ENCODE measurements at places on chromosomes 5 and 9.

DNA sequence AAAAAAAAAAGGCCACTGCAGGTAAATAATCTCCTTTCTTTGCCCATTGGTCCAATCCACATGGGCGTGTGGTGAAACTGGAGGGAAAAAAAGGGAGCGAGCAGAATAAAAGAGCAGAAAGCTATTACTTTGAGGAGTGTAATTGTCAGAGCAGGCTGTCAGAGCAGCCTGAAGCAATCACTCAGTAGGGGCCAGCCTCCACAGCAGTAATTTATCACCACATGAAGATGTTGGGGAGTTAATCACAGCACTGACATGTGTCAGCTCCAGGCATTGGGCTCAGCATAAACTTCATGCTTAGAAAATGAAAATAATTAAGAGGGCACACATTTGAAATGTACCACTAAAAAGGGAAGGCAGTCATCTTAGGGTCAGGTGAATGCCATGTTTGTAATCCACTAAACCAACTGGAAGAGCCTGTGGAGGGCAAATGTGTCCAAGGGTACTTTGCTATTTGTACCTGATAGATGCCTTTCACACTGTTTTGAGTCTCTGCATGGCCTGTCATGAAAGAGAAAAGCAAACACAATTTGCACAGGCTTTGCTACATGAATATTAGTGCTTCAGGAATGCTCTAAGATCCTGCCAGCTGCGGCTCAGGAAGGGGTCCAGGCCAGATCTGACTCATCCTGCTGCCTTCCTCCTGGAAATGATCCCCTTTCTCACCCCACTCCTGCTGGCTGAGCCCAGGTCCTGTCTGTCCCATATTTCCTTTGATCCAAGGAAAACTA, 2.9 kb upstream of the PTGER4 start:
- no peak for DNase-seq
- peaks cover 3% of the 10 kb centered on the region for H3K36me3 ChIP-seq
- peak overlapping the region; percentile 11 for H3K4me3 ChIP-seq
- H3K27ac ChIP-seq = peak overlapping the region; percentile 90
- H3K4me1 ChIP-seq = peaks cover 48% of the 10 kb centered on the region
- H3K27me3 ChIP-seq = no peaks in the 10 kb centered on the region

GRCh38 chr5:172463031-172463430, 8.7 kb upstream of the SH3PXD2B start:
- H3K4me1 ChIP-seq = no peaks in the 10 kb centered on the region
- no peak for DNase-seq
- H3K36me3 ChIP-seq = no peaks in the 10 kb centered on the region
- H3K27ac ChIP-seq = no peak overlapping the region
- H3K27me3 ChIP-seq = no peaks in the 10 kb centered on the region

DNA sequence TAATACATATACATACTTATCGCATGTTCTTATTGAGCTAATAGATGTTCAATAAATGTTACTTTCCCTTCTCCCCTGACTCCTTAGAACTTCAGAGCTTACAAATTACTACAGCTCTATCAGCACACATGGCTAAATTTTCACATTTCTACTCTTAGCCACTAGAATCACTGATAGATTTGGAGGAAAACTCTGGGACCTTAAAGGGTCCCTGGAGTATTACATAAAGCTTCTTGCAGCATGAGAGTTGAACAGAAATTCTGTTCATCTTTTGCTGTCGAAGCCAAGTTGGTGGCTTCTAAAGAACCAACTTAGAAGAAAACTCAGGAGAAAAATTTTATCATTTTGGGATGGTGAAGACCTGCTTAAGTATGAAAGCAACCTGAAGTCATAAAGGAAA, 15.5 kb downstream of the B4GALT1 start:
- H3K27ac ChIP-seq = no peak overlapping the region
- peaks cover 2% of the 10 kb centered on the region for H3K36me3 ChIP-seq
- no peak for DNase-seq

DNA sequence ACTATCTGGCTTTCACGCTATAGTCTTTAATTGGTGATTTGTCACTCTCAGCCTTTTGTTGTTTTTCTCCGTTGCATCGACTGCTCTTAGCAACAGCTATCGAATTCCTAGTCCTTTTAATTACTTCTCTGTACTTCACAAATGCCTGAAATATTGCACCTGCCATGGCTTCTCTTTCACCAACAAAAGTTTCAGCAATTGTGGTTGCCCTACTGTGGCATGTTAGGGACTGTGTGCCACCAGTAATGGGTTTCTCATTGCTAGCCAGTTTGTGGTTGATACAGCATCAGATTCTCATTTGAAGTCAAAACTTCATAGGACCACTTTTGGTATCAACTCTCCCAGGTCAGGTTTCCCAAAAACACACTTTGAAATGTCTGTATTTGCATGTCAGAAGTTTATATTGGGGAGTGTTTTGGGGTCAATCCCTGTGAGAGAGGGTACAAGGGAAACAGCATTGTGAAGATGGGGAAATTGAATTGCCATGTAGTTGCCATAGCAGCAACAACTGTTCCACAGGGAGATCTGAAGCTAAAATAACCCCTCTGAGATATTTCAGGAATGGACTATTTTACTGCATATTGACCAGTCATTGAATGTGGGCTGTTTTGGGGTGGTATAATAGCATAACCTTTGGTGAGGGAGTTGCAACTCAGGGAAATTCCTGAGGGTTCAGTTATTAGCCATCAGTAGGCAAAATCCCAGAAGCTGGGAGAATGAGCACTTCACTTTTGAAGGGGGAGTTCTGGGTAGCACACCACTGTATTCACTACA, 99.2 kb downstream of the WDR70 start:
- DNase-seq = no peak
- no peak overlapping the region for H3K27ac ChIP-seq
- H3K36me3 ChIP-seq = peaks cover 27% of the 10 kb centered on the region
- no peak overlapping the region for H3K4me3 ChIP-seq

DNA sequence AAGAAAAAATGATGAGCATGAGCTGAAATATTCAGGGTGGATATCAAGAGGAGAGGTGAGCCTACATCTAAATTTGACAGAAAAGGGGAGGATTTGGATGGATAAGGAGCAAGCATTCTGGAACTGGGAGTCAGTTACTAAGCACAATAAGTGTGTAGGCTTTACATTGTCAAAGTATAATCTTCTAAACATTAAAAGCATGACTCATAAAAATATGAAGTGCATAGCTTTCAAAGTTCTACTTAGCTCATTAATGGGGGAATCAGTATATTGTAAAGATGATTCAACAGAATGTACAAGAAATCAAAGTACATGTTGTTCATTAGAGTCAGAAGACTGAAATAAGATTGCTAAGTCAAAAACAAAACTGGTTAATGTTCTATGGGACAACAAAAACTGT, 248.0 kb upstream of the GAS1 start:
- H3K36me3 ChIP-seq = no peaks in the 10 kb centered on the region
- no peak overlapping the region for H3K27ac ChIP-seq
- H3K4me1 ChIP-seq = no peaks in the 10 kb centered on the region
- no peak overlapping the region for H3K4me3 ChIP-seq

- no peaks in the 10 kb centered on the region for H3K4me1 ChIP-seq
- no peak for DNase-seq
- peaks cover 5% of the 10 kb centered on the region for H3K27me3 ChIP-seq
- H3K27ac ChIP-seq = no peak overlapping the region
Observed at GRCh38 chr5:148778882-148779281, 47.5 kb upstream of the ADRB2 start.

GRCh38 chr9:127905004-127905728, 5.8 kb upstream of the ST6GALNAC6 start:
- peak overlapping the region; percentile 89 for H3K4me3 ChIP-seq
- H3K27me3 ChIP-seq = no peaks in the 10 kb centered on the region
- peak; percentile 86 for DNase-seq
- peaks cover 63% of the 10 kb centered on the region for H3K4me1 ChIP-seq

DNA sequence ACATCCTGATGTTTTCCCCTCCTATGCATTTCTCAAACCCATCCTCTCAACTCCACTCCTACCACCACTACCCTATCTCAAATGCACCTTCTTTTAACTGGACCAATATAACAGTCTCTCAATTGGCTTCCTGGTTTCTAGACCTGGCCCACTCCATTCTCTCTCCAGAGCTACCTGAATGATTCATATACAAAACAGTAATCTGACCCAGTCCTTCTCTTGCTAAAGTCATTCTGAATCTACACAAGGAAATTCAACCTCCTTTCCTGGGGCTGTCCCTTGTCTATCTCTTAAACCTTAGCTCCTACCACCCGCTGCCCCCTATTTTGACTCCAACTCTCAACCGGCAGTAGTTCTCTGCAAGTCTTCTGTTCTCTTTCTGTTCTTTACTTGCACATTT, 97.2 kb downstream of the PCSK1 start:
- DNase-seq = no peak
- H3K27me3 ChIP-seq = peaks cover 25% of the 10 kb centered on the region
- H3K36me3 ChIP-seq = no peaks in the 10 kb centered on the region

- no peaks in the 10 kb centered on the region for H3K4me1 ChIP-seq
- no peak overlapping the region for H3K27ac ChIP-seq
- H3K27me3 ChIP-seq = no peaks in the 10 kb centered on the region
- H3K36me3 ChIP-seq = no peaks in the 10 kb centered on the region
- no peak for DNase-seq
Observed at GRCh38 chr9:134773842-134774241, 106.8 kb upstream of the FCN2 start.

DNA sequence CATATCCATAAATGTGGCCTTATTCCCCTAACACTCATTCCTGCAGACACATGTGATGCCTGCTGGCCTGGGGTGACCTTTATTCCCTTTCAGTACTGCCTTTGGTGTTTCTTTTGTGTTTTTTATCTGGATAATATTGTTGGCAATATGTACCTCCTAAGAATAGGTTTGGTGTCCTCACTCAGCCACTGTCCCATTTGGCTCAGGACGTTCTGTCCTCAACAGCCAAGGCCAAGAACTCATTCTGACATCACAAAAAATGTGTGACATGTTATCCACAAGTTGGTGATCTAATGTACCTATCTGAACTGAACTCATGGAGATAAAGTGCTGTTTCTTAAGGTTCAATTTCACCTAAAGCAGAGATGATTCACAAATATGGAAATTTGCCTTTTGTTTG, 142.9 kb upstream of the GRAMD2B start:
- H3K36me3 ChIP-seq = no peaks in the 10 kb centered on the region
- no peaks in the 10 kb centered on the region for H3K4me1 ChIP-seq
- H3K4me3 ChIP-seq = no peak overlapping the region
- no peak overlapping the region for H3K27ac ChIP-seq
- peaks cover 2% of the 10 kb centered on the region for H3K27me3 ChIP-seq

DNA sequence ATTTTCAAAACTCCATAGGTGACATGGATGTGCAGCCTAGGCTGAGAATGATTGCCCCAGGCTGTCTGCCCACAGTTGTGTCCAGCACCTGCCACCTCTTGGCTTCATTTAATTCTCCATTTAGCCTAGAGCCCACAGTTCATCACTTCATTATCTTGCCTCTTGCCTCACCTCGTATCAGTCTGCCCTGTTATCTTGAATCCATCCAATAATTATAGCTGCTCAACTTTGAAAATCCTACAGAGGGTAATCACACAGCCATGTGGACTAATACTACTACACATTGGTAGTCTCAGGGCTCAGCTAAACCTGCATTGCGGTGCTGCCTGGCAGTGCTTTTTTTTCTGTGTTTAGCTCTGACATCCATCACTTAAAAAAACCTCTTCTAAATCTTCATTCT, 7.4 kb downstream of the UGCG start:
- H3K4me1 ChIP-seq = peaks cover 68% of the 10 kb centered on the region
- H3K27me3 ChIP-seq = no peaks in the 10 kb centered on the region
- no peak overlapping the region for H3K27ac ChIP-seq

DNA sequence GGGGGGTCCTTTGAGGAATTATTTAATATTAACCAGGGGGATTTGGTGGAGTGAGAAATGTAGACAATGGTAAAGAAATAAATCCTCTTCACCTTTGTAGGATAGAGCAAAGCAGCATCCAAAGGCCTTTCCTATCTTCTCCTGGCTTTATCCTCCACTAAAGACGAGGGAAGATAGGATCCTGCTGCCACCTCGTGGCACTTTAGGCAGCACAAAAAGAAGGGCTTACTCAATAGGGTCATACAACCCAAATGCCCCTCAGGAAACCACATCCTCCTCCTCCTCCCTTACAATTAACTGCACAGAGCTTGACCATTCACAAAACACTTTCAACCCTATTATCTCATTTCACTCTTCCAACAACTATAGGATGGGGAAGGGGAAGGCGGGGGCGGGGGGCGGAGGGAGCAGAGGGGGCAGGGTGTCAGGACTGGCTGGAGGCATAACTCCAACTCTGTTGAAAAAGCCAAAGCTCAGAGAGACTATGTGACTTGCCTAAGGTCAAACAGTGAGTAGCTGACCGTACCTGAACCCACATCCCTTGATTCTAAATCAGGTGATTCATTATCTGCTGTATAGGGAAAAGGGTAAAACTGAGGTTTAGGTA, 45.4 kb upstream of the MYOT start:
- no peaks in the 10 kb centered on the region for H3K4me1 ChIP-seq
- H3K27me3 ChIP-seq = peaks cover 2% of the 10 kb centered on the region
- no peak overlapping the region for H3K4me3 ChIP-seq

DNA sequence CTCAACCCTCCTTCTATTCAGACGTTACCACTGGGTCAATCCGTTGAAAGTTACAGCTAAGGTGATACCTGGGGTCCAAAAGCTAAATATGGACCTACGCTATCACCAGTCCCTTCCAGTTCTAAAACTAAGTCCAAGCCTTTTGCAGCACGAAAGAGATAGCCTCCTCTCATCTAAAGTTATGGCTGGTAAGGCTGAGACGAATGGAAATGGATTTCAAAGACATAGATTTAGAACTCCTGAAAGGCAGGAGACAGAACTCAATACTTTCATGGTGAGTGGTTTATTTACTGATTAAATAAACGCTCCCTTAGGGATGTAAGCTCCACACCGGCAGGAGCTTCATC, 751 bp upstream of the RIC1 start:
- no peaks in the 10 kb centered on the region for H3K36me3 ChIP-seq
- no peaks in the 10 kb centered on the region for H3K27me3 ChIP-seq
- no peak for DNase-seq
- H3K4me1 ChIP-seq = peaks cover 73% of the 10 kb centered on the region
- H3K27ac ChIP-seq = peak overlapping the region; percentile 93

- H3K27me3 ChIP-seq = no peaks in the 10 kb centered on the region
- no peak for DNase-seq
- no peaks in the 10 kb centered on the region for H3K36me3 ChIP-seq
- H3K27ac ChIP-seq = no peak overlapping the region
- no peaks in the 10 kb centered on the region for H3K4me1 ChIP-seq
Observed at GRCh38 chr5:30768056-30768690, 425.3 kb upstream of the CDH6 start.

GRCh38 chr9:37904445-37905130, 661 bp upstream of the SLC25A51 start:
- H3K4me1 ChIP-seq = peaks cover 26% of the 10 kb centered on the region
- peak overlapping the region; percentile 58 for H3K4me3 ChIP-seq
- no peak for DNase-seq
- peaks cover 5% of the 10 kb centered on the region for H3K36me3 ChIP-seq
- peak overlapping the region; percentile 87 for H3K27ac ChIP-seq

All from CD4-positive, CD25-positive, alpha-beta regulatory T cell (primary cell).